ENCODE measurements at places on chromosomes 6 and 20. TPM values are rescaled to one million over a fixed set of nuclear protein-coding genes. Genes with fewer than 3 reads are reported as not detected.

The SEMG1 gene
- total RNA-seq = 6.0 TPM

The RBCK1 gene
- total RNA-seq = 41.2 TPM

The CDH4 gene
- total RNA-seq = 0.48 TPM

The FLRT3 gene
- total RNA-seq = 75.4 TPM

The F13A1 gene
- total RNA-seq = 299 TPM

The HLA-DMB gene
- total RNA-seq = 10.1 TPM

The VARS1 gene
- 18.8 TPM for total RNA-seq

The PNLDC1 gene
- not detected for total RNA-seq

The PDYN gene
- 1.4 TPM for total RNA-seq

The TNNC2 gene
- total RNA-seq = not detected

The TREM2 gene
- total RNA-seq = 11.6 TPM

The CST5 gene
- not detected for total RNA-seq

The VGLL2 gene
- not detected for total RNA-seq

The DEFB116 gene
- not detected for total RNA-seq

The TENT5A gene
- total RNA-seq = 99.0 TPM

The ZBP1 gene
- total RNA-seq = 0.48 TPM

The PRRT1 gene
- 1.2 TPM for total RNA-seq

Measured in umbilical cord (tissue), 2 donors.